ENCODE measurements at places on chromosomes 12 and 14.
A peak's percentile ranks its signal among the peaks of the same experiment; 100 is the strongest.

GRCh38 chr14:26204366-26204727 is 393.5 kb downstream of the NOVA1 start:
- no peak for DNase-seq

DNA sequence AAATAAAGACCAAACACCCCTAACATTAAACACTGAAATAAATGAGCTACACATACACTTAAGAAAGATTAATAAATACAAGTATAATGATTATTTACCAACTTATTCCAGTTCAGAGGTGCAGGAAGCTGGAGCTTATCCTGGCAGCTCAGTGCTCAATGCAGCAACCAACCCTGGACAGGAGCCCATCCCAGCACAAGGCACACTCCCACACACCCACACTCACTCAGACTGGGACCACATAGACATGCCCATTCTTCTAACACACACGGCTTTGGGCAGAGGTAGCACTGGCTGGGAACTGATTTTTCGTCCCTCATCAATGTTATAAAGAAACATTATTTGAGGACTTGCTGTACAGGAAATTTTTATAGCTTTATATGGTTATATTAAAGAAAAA is 797.4 kb downstream of the RPS29 start:
- DNase-seq = no peak

DNA sequence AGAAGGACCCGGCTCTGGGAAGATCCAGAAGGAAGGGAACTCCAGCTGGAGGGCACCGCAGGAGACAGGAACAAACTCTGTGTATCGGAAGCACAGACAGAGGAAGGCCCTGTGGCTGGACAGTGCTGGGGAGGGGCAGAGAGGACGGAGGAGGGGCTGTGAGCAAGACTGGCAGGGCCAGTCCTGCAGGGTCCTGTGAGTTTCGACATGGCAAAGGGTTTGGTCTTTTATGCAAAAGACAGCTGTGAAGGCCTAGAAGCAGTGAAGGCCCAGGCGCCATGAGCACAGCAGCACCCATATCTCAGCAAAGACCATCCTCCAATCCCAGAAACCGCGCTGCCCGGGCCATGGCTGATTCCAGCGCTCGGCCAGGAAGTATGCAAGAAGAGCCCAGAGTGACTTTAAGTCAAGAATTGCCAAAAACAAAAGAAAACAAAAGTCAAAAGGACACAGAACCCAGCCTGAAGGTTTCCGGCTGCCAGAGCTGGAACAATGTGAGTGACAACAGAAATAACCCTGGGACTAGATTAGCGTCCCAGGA is 126.5 kb downstream of the NCOR2 start:
- DNase-seq = no peak

- no peak for DNase-seq
Measured at GRCh38 chr14:91453744-91454143, 36.1 kb upstream of the CCDC88C start.

- no peak for DNase-seq
Measured at GRCh38 chr14:57266065-57266464, 2.6 kb downstream of the EXOC5 start.

DNA sequence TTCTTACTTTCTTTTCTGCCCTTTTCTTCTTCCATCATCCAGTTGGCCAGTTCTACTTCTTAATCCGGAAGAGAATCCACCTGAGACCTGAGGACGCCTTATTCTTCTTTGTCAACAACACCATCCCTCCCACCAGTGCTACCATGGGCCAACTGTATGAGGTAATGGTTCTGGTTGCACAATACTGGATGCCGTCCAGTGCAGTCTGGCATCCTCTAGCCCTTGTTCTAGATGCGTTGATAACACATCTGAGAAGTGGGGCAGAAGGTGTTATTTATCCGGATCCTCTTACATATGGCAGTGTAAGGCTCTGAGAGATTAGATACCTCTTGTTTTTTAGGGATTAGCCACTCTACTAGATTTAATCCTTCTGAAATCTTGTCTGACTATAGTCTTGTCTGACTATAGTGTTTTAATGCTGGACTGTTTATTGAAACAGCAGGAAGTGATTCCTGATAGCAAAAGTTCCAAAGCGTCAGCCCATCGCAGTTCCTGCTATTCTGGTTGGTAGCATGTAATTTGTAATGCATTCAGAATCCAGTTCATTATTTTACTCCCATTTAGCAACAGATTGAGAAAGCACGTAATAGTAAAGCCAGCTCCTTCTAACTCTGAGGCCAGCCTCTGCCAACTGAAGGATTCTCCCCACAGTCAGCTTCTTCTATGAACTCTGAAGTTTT is 7.9 kb downstream of the GABARAPL1 start:
- no peak for DNase-seq

DNA sequence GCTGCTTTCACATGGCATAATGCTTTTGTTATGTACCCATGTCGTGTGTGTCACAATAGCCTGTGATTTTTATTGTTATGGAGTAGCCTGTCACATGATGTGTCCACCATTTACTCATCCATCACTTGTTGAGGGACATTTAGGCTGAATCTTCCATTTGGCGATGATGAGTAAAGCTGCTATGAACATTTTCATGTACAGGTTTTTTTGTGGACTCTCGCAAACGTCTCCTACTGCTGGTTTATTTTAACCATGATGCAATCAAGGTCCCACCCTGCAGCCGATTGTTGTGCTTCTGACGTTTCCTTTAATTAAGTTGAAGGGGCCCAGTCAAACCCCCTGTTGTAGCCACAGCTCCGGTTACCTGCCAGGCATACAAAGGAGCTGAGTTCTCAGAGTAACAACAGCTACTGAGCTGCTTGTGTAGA is 63.2 kb downstream of the ZNF664 start:
- no peak for DNase-seq

DNA sequence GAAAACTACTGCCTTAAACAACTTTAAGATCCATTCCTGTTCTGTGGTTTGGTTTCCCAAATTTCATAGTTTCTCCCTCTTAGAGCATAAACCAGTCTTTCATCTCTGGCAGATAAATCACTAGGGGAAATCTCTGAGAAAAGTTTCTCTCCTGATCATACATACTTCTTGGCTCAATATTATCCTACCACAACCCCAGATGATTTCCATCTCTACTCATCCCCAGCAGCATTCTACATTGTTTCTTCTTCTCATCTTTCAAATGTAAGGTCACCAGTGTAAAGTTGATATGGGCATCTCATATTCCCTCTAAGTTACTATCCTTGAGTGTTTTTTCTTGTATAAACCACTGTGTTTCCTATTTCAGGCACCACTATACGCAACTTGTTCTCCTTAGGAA is 45.9 kb upstream of the PLEKHG7 start:
- DNase-seq = no peak

DNA sequence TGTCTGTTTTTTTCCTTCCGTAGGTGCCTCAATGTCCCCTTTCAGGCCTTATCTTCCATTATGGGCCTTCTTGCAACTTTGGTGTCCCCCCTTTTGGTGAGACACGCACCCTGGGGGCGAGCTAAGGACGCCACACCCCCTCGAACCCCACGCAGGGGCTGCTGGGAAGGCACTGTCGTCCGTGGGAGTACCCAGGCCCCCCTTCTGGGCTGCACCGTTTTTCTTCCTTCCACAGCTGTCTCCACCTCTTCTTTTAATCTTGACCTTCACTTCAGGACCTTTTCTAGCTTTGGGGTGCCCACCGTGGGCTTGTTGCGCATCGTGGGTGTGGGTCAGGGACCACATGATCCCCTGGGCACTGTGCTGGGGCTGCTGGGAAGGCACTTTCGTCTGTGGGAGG is 271.8 kb downstream of the ALG10 start:
- no peak for DNase-seq

- no peak for DNase-seq
Measured at GRCh38 chr12:40185303-40185693, 39.5 kb upstream of the LRRK2 start.

GRCh38 chr12:3727877-3728632 is 24.9 kb downstream of the CRACR2A start:
- DNase-seq = no peak

DNA sequence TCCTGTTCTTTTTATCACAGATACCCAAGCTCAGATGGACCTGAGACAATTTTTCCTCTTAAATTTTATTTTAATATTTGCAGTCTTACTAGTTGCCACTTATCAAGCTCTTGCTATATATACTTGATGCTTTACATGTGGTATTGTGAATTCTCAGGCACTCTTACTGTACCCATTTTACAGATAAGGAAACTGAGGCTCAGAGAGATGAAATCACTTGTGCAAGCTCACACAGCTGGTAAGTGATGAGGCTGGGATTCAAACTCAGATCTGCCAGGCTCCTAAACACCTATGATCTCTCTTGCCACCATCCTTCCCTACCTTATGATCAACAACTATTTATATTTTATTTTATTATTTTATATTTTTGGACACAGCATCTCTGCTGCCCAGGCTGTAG is 133.0 kb upstream of the LHX5 start:
- DNase-seq = no peak

GRCh38 chr12:103667125-103667524 is 80.1 kb downstream of the STAB2 start:
- DNase-seq = no peak

GRCh38 chr12:43337571-43338444 is 214.2 kb downstream of the ADAMTS20 start:
- DNase-seq = no peak

GRCh38 chr12:124458992-124459851 is 108.2 kb downstream of the NCOR2 start:
- no peak for DNase-seq

GRCh38 chr14:50697659-50698290 is 29.7 kb upstream of the SAV1 start:
- no peak for DNase-seq

DNA sequence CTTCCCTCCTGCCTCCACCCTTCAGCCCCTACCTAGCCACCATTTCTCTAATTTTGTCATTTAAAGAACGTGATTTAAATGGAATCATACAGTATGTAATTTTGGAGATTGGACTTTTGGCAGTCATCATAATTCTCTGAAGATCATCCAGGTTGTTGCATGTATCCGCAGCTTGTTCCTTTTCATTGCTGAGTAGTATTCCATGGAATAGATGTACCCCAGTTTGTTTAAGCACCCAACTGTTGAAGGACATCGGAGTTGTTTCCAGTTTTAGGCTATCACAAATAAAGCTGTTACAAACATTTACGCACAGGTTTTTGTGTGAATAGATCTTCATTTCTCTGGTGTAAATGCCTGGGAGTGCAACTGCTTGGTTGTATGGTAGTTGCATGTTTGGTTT is 61.1 kb upstream of the PWP1 start:
- DNase-seq = no peak

DNA sequence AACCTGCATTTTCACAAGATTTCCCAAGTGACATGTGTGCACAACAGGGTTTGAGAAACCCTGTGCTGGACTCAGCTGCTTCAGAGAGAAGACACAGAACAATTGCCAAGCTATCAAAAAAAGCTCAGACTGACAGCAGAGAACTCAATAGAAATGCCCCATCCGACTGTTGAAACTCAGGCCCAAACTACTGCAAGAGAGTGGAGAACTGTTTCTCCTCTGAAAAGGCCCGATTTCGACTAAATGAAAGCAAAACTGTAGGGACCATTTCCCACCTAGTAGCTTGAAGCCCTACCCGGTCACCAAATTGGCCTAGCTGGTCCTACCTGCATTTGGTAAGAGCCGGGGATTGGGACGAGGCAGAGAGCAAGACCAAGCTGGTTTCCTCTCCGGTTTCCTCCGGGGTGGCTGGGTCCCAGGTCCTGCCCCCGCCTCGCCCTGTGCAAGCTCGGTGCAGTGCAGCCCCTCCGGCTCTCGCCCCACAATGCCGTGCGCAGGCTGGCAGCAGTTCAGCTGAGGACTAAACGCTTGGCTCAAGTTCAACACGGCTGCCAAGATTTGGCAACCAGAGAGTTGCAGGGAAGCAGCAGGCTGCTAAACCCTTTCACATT is 1180.6 kb downstream of the VRK1 start:
- DNase-seq = peak; percentile 55

- DNase-seq = no peak
Measured at GRCh38 chr12:39127401-39127800, 222.0 kb upstream of the CPNE8 start.
